ENCODE measurements at places on chromosomes 7 and 10. TPM values are rescaled to one million over a fixed set of nuclear protein-coding genes. Genes with fewer than 3 reads are reported as not detected.
A peak's percentile ranks its signal among the peaks of the same experiment; 100 is the strongest.

The CADPS2 gene
- not detected for total RNA-seq

The SNCG gene
- total RNA-seq, result not detected

DNA sequence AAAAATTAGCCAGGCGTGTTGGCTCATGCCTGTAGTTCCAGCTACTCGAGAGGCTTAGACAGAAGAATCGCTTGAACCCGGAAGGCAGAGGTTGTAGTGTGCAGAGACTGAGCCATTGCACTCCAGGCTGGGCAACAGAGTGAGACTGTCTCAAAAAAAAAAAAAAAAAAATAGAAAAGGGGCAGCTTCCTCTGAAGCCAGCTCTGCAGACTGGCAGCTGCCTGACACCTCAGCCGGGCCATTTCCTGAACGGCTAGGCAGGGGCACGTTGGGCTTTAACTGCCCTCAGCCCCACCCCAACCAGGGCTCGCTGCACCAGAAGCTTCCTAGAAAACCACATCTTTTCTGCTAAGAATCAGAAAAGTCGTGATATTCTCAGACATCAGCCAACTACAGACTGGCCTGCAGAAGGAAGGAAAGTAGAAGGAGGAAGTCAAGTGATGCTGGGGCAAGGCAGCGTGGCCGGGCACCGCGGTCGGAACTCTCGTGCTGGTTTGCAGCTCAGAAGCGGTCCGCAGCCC, 38.0 kb downstream of the PRKAG2 start:
- DNase-seq, result peak; percentile 86

GRCh38 chr10:80144067-80144695, 11.7 kb downstream of the PLAC9 start:
- peak; percentile 59 for DNase-seq

DNA sequence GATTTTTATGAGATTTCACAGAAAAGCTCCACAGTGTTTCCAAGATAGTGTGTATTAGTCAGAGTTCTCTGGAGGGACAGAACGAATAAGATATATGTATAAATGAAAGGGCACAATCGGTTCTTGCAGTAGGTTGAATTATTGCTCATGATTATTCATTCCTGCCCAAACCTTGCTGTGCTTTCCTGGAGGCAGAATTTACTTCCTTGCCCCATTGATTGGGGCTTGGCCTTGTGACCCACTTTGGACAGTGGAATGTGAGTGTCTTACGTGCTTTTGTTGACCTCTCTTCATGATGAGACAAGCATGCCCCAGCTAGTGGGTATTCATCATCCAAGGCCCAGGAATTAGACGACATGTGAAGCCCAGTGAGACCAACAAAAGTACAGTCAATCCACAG, 53.0 kb upstream of the ABCB5 start:
- no peak for DNase-seq

Measured in B cell (primary cell).